ENCODE measurements at places on chromosomes 7 and 10. TPM values are rescaled to one million over a fixed set of nuclear protein-coding genes. Genes with fewer than 3 reads are reported as not detected.

GRCh38 chr7:128906001-128906765 lies 4.3 kb downstream of the KCP start:
- DNase-seq = no peak

The TMEM196 gene
- total RNA-seq = not detected

GRCh38 chr7:155071121-155071651 lies 1.1 kb downstream of the HTR5A start:
- no peak for DNase-seq

- peak; percentile 19 for DNase-seq
Observed at GRCh38 chr7:21256310-21256877, 171.5 kb upstream of the SP4 start.

DNA sequence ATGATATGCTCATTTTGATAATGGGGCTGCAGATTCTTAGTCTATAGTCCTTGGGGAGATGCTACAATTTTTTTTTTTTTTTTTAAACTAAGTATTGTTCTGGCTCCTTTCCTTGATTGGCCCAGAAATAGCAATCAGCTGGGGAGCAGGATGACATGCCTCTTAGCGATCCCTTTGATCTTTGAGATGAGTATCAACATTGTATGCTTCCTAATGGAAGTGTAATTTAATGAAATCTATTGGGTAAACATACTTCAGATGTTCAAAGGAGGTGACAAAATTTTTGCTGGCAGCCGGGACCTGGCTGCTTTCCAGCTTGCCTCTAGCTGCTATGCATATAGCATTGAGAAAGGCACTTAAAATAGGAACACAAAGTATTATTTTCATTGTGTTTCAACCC lies 43.5 kb downstream of the VTI1A start:
- no peak for DNase-seq

DNA sequence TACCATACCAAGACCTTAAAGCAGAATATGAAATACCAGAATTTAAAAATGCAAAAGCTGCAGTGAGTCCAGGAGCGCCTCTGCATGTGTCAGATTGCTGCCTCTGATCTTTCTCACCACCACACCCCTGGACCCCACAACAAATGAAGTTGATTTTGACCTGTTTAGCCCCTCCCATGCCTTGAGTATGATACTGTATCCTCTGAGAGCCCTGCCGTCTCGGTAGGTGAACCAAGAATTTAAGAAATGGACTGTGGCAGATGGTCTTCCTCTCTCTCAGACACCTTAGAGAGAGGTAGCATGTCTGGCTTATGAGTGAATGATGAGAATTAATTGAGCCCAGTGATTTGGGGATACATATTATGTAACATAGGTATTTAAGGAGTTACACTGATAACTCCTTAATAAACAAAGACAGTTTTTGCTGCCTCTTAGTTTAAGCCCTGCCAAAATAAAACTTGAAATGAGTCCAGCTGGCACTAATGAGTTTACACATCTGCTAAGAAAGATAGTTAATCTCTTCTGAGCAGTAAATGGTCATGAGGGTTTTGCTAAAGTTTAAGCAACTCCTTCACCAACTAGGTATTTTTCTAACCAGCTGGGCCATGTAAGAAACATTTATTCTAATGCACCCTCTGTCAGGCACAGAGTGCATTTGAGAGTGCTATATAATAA lies 4.5 kb upstream of the TFPI2 start:
- no peak for DNase-seq
